ENCODE measurements at places on chromosomes 2 and 18.

DNA sequence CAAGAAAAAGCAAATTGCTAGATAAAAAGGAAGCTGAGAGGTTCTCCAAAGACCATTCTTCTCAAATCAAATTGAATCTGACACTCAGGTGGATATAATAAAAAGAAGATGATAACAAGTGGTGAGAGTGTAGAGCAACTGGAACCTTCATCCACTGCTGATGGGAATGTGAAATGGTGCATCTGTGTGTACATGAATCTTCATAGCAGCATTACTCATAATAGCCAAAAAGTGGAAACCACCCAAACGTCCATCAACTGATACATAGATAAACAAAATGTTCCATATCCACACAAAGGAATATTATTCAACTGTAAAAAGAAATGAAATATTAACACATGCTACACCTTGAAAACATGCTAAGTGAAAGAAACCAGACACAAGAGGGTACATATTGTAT is 357.2 kb upstream of the EPHA4 start:
- DNase-seq = no peak

DNA sequence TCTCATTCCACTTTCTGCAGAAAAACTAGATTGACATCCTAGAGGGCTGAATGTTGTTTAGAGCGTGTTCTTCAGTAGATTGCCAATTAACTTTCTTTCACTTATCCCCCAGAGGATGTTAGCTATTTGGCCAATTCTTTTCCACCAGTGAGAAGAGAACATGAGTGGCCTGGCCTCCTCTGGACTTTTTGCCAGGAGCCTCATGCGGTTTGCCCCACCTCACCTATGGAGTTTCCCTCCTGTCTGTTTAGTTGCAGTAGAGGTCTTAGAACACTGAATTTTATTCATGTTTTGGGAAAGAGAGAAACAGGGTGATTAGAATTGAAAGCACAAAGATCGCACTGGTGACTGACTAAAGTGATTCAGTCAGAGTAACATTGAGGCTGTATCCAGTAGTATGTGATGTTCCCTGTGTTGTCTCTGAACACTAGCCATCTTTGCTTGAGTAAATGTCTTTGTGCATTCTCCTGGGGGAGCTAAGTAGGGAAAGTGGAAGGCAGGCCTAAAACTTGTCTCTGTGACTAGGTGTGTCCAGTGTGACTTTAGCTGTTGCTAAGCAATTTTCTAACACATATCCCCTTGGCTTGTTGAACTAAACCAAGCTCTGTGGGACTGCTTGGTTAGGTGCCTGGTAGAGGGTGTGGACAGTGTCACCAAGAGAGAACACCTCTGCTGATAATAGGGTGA is 34.0 kb downstream of the UGP2 start:
- DNase-seq = no peak

- no peak for DNase-seq
Measured at GRCh38 chr2:19073522-19073921, 284.9 kb downstream of the OSR1 start.

- no peak for DNase-seq
Measured at GRCh38 chr2:84940088-84940470, 30.9 kb upstream of the KCMF1 start.

DNA sequence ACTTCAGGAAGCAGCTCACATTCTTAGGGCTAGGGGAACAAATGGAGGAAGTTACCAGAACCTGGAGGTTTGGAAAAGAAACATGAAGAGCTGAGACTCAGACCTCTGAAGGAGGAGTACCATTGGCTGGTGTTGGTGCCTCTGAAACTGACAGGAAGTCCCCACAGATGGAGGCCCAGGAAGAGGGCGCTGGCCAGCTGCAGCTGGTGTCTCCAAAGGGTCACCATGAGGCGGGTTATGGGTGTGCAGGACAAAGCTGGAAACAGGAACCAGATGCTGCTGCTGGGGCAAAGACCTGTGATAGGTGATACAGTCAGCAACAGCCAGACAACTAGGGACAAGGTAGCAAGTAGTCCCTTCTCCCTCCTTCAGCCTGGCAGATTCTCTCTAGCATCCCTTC is 136.5 kb upstream of the SERPINE2 start:
- no peak for DNase-seq

- no peak for DNase-seq
Measured at GRCh38 chr2:235955664-235956063, 212.5 kb downstream of the GBX2 start.

GRCh38 chr2:45910473-45911060 is 259.1 kb downstream of the PRKCE start:
- DNase-seq = no peak

GRCh38 chr2:73920577-73921545 is 5.8 kb upstream of the DGUOK start:
- DNase-seq = peak; percentile 74

DNA sequence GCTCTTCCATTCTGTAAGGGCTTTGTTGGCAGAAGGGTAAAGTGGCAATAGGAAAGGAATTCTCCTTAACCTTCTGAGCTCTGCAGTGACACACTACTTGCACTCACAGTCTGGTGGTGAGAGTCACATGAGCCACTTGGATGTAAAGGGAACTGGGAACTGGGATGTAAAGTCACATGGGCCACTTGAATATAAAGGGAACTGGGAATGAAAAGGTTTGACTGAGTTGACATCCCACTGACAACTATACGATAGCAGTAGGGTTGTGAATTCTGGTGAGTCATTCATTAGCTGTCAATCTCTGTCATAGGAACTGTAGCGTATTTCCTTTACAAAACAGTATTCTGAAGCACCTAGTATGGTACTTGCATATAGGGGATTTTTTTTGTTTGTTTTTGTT is 5.5 kb downstream of the RPE start:
- no peak for DNase-seq

- DNase-seq = no peak
Measured at GRCh38 chr2:201471732-201472393, 20.3 kb downstream of the STRADB start.

- no peak for DNase-seq
Measured at GRCh38 chr2:147559070-147559725, 285.6 kb upstream of the ACVR2A start.

- DNase-seq = peak; percentile 27
Measured at GRCh38 chr2:234958746-234959395, 7.1 kb downstream of the SH3BP4 start.

- no peak for DNase-seq
Measured at GRCh38 chr2:142865924-142866323, 11.5 kb upstream of the KYNU start.

GRCh38 chr2:104476075-104476474 is 377.8 kb upstream of the POU3F3 start:
- DNase-seq = no peak
